Activated T-cell treated with anti-CD3 and anti-CD28 coated beads, Interleukin-2, amount 50 U/mL, for 24 hours (primary cell): ENCODE measurements at places on chromosomes 11 and 22.

DNA sequence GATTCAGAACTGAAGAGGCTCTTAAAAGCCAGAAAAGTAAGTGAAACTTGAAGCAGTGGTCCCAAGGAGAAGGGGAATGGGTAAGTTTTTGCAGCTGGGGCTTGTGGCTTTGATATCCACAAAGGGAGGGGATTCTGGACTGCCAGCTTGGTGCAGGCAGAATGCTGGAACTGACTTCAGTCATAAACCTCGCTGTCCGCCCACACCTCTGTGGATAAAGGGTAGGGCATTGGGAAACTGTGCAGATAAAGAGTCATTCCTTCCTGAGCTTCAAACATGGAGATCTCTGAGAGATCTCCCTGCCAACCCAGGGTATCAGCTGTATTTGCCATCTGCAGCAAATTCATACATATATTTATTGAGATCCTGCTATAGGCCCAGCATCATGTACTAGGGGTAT is 124.3 kb upstream of the OR9Q1 start:
- DNase-seq = no peak

- no peak for DNase-seq
These were observed 9.3 kb downstream of the CD44 start for GRCh38 chr11:35148163-35148837.

- peak; percentile 98 for DNase-seq
These were observed 11.6 kb upstream of the RNH1 start for GRCh38 chr11:518463-519202.

- no peak for DNase-seq
These were observed 43.8 kb downstream of the TRIOBP start for GRCh38 chr22:37740455-37741311.

DNA sequence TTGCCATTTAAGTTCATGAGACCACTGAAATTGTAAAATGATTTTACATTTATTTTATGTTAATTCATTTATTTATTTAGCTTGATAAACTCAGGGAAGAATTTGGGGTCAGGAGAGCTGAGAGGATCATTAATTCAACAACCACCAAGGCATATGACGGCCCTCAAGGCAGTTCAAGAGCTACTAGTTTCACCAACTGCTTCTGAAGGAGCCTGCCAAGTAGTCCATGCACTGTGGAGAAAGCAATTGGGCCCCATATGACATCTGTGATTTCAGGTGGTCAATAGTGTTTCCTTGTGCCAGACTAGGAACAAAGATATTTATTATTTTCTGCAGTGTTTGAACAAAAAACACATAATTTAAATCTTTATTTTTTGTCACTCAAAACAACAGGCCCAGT is 236.4 kb downstream of the CASP12 start:
- no peak for DNase-seq

DNA sequence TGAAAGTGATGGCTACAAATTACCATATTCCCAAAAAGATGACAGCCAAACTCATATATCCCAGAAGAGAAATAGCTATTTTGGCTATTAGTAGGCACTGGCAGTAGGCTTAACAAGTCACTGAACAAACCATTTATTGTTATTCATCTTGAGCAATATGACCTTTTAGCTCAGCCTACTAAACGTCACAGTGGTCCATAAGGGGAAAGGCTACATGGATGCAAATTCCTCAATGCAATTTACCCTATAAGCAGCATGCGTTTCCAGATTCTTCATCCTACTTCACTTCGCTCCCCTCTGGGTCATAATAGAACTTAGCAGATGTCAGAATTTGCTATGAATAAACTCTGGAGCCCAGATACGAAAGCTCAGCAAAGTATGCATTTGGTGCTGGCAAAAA is 114.0 kb downstream of the SIK3 start:
- no peak for DNase-seq

GRCh38 chr22:40009292-40009774 is 14.6 kb downstream of the FAM83F start:
- no peak for DNase-seq
